Activated naive CD4-positive, alpha-beta T cell (primary cell): ENCODE measurements at places on chromosomes 1 and 21.

- DNase-seq = no peak
These were observed 44.0 kb downstream of the PRDM15 start for GRCh38 chr21:41834926-41835663.

DNA sequence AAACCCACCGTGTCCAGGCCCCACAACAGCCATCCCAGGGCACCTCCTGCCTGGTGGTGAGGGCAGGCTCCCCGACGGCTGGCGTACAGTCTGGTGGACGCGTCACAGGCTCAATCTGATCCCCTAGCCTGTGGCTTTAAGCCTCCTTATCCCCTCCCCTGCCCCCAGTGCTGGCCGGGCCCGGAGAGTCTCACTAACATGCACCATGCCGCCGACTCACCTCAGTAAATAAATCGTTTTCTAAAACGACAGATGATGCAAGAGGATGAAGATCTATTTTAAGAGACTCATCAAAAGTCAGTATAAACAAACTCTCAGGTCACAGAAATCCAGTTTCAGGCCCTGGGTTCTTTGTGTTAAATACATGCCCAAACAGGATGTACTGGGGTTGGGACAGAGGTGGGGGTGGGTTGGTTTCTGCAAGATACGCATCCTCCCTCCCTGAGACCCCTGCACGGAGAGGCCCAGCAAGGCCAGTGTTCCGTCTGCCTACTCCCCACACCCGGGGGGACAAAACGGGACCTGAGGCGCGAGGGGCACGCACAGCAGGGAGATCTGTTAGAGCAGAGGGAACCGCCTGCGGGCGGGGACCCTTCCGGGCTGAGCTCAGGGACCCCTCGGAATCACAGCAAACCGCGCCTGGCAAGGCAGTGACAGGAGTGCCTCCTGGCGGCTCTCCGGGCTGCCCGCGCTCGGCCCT lies 3.1 kb downstream of the PANK4 start:
- DNase-seq = no peak

DNA sequence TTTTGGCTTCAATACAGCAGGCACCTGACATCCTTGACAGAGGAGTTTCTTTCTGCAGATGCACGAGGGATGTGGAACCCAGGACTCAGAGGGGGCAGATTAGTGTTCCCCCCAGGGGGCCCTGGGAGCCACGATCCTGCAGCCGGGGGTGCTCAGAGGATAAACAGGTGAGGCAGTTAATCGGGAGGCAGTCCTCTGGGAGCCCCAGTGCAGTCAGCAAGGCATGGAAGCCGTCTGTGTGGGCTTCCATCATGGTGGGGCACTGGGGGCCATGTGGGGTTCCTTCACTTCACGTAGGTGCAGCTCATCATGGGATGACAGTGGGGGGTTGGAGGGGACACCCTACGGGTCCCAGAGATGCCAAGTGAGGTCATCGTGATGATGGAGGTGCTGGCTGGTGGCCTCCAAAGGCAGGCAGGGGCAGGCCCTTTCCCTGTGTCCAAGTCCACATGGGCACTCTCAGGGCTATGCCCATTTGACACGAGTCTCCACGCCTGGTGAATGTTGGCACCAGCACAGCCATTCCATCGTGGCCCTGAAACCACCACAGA lies 59.3 kb upstream of the ABCG1 start:
- DNase-seq = no peak

DNA sequence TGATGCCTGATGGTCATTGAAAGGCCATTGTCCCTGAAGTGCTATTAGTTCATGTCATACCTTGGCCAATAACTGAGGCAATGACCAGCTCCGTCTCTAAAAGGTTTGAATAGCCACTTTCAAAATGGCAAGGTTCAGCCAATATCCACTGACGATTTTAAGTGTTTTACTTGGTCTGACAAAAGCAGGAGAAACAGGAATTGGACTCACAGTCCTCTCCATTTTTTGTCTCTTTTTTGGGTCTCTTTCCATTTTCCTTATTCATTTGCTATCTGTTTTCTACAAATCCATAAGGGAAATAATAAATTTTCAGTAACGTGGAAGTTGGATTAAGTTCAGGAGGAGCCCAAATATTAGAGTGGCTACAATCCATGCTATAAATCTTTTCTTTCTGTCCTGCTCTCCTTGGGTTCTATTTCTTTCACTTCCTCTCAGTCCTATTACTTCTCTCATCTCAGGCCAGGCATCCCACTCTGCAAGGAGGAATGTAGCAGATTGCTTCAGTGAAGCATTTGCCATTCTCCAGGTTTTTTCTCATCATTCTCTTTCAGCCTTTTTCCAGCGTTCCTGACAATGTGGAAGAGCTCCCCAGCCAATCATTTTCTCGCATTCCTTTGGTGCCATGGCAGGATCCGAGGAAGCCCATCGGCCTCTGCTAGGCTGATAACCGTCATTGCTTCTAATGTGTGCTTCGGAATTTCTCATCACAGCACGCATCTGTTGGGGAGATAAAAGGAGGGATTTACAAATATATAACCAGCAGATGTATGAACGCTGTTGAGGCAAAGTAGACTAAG lies 414.5 kb downstream of the ADGRL2 start:
- no peak for DNase-seq
